ENCODE measurements at places on chromosomes 16 and 17.

DNA sequence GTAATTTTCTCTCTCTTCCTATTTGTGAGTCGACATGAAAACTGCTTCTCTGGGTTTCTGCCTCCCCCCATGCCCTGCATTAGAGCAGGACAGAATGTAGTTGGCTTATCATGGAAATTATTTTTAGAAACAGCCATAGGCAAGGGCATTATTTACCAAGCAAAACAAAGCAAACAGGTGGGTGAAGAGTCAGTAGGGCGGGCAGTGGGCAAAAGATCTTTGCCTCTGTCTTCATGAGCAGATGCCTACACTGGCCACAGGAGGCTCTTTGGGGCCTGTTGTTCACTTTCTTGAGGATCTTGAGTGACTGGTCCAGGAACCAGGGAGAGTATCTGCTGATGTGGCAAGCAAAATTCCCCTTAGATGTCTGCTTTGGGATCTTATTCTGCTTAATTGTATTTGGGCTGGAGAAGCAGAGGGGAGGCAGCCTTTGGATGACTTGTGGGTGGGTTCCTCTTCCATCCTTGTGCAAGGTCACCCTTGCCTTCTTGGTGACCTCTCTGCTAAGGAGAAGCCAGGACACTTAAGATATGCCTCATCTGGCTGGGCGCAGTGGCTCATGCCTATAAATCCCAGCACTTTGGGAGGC is 42.5 kb upstream of the CLEC19A start:
- DNase-seq, result no peak

DNA sequence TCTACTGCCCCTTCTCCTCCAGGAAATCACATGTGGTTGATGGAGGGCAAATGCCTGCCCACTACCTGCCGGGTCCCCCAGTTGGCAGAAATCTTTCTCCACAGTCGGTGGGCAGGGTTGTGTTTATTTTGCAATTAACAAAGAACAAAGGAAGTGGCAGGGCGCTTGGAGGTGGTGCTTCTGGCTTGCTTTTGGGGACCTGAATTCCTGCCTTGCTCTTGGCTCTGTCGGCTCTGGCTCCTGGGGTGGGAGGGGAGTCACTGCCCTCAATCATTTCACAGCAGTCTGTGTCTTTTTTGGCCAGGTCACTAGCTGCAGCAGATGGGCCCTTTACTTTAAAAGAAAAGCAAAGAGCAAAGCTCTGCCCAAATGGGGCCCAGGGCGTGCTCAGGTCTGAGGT is 69.2 kb downstream of the C16orf78 start:
- DNase-seq, result no peak

DNA sequence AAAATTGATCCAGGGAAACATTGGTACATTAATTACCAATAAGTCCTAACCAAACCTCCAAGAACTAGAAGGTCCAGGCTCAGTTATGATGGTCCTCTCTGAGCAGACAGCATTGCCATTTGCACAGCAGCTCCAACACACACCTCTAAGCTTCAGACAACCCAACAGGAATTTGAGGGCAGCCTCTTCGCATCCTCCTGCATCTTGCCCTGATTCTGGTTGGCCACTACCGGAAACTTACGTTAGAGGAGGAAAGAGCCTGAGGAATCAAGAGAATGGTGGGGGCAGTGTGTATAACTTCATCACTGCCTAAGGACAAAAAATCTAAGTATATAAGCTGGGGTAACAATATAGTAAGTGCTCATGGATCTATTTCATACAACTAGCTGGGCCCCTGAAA is 15.7 kb downstream of the FAM117A start:
- DNase-seq, result no peak

DNA sequence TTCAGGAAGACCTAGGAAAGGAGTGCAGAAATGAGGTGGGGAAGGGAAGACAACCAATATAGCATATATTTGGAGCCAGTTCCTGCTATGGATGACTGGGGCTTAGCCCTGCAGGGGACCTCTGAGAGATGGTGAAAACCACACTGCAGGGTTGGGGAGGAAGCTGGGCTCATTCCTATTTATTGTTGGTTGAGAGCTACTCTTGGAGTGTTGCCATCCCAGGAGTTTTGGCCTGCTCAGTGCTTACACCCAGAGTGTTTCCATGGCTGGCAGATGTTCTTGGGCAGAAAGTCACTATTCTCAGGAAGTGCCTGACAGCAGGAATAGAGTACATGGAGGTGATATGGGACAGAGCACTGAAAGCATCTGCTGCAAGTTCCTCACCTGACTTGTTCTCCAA is 145.8 kb downstream of the SPACA3 start:
- DNase-seq, result no peak

DNA sequence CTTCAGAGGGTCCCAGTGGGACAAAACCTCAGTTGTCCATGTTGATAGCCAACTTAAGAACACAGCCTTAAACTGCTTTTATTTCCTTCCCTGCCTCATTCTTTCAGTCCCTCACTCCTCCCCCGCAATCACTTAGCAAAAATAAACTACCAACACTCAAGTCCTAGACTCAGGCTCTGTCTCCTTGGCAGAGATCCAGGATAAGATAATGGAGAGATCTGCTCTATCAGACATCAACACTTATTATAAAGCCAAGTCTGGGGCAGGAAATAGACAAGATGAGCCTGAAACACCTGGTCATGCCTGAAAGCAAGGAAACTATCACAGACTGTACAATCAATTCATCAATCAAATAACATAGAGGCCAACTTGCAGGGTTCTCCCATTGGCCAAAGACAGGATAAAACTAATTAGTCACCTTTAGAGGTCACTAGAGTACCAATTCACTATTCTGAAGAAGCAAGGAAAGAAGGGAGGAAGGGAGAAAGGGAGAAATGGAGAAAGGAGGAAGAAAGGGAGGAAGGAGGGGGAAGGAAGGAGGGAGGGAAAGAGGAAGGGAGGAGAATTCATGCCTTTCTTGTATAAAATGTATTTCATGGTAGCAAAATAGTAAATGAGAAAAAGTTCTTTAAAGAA is 15.7 kb downstream of the HYDIN start:
- DNase-seq, result no peak

DNA sequence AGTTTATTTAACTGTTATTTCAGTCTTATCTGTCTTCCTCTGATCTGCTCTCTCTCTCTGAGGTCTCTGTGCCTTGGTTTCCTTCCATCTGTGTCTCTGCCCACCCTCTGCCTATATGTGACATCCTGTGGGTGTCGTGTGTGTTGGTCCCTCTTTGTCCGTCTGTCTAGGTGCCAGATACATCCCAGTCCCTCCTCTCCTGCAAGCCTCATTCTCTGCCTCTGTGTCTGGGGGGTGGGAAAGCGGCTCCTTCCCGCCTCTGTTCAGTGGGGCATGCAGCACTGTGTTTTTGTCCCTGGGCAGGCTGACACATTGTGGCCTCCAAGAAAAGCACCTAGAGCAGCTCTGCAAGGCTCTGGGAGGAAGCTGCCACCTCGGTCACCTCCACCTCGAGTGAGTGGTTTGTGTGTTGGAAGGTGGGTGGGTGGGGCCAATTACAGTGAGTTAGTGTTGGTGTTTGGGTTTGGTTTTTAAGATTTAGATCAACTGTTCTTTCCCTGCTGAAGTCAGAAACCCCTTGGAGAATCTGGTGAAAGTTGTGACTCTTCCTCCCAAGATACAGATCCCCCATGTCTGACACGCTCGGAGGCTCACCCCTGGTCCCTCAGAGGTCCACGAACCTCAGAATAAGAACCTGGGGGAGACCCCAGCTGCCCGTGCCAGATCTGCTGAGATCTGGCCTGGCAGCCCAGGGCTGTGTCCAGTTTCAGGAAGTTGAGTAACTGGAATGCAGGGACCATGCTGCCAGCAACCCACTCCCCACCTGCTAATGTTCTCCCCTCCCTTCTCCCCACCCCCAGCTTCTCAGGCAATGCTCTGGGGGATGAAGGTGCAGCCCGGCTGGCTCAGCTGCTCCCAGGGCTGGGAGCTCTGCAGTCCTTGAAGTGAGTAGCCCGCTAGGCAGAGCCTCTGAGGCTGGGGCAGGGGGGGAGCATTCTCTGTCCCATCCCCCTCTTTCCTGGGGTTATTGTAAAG is 50.9 kb upstream of the CPNE2 start:
- DNase-seq, result no peak

GRCh38 chr16:30358990-30359870 is 4.1 kb upstream of the CD2BP2 start:
- no peak for DNase-seq

DNA sequence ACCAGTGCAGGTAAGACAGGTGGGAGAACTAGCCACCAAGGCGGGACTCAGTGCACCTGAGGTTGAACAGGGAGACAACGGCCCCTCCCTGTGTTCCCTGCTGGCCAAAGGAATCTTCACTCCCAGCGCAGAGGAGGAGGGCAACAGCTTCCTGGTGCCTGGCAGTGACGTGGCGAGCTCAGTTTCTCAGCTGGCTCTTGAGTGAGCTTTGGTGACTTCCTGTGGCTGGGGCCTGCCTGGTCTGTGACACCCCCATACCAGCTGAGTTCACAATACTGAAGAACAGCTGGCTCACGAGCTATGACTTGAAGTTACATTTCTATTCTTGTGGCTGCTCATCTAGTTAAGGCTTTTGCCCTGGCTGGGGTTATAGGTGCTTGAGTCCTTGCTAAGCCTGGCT is 26.1 kb downstream of the WNT9B start:
- no peak for DNase-seq

DNA sequence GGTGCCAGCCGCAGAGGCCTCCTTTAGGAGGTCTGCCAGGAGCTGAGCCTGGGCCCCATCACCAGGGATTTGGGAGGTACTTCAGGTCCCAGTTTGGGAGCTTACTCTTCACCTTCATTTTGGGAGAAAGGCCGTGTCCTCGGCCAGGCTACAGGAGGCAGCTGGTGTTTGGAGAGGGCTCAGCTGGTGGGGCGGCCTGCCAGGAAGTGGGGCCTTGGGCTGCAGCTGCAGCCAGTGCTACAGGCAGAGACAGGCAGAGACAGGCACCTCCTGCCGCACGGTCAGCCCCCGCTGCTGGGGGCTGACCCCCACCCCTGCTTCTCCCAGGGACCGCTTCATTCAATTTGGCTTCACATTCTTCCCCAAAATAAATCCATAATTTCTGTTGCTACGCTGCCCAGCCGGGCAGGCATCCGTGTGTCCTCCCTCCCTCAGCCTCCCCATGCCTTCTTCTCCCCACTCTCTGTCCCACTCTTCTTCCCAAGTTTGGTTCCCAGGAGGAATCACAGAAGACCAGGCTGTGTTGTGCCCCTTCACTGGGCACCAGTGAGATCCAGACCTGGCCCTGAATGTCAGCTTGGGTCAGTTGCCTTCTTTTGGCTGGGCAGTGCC is 6.1 kb downstream of the TMEM235 start:
- no peak for DNase-seq
